ENCODE measurements at places on chromosomes 7 and 10.

- no peak for DNase-seq
Measured at GRCh38 chr10:77564731-77565589, 72.6 kb downstream of the KCNMA1 start.

DNA sequence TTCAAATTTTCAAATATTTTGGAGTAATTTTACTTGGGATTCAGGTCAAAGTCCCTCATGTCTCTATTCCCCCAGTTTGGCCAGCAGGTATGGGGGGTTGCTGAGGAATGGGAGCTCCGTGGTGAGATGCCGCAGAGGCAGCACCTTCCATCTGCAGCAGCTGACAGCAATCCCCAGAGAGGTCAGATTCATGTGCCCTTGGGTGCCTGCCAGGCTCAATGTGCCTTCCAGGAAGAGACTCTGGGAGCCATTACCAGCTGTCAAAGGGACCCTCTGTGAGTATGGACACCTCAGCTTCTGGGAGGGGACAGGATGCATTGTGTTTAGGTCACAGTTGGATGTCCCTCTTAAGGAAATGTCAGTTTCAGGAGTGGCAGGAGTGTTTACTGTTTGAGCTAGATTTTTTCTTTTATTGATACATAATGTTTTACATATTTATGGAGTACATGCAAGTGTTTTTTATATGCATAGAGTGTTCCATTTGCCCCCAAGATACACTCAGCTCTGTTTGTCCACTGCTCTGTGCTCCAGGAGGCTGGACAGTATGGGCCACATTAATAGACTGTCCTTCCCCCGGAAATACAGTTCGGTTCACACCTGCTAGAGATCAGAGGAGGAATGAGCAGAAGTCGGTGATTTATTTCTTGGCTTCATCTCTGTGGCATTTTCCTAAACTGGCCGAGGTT is 75.3 kb upstream of the GRB10 start:
- DNase-seq = no peak

DNA sequence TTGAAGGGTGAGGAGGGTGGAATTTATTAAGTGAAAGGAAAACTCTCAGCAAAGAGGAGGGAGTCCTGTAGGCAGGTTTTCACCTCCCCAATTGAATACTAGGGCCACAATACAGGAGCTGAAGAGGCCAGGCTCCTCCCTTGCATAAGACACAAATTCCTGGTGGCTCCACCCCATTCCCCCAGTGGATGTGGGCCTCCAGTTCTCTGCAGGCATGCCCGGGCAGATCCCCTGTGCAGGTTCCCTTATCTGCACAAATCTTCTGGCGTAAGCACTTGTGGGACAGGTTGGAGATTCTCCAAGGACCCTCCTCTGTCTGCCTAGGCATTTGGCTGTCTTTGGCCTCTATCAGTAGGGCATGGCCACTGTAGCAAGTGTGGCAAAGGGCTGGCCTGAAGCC is 847.1 kb upstream of the MBL2 start:
- no peak for DNase-seq

DNA sequence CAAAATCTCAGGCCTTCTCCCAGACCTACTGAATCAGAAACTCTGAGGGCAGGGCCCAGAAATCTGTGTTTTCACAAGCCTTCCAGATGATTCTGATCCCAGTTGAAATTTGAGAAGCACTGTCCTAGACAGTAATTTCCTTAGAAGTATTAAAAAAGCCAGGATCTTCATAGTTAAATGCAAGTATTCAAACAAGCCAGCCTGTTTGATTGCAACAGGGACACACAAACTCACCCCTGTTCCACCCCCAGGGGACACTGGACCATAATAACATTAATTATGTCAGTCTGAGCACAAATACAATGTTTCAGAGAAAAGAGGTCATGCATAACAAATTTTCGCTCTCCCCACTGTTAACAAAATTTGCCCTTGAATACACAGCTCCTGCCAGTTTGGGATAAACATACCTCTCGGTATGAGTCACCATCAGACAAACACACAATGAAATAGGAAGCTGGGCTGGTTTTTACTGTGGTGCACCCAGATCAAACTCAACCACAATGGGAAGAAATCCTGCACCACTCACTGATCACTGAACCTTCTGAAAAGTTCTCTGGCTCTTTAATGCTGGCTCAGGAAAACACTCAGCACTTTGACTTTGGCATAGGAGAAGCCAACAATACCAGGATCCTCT is 34.3 kb downstream of the ABLIM1 start:
- no peak for DNase-seq

GRCh38 chr7:38829488-38830165 is 79.4 kb downstream of the VPS41 start:
- no peak for DNase-seq

DNA sequence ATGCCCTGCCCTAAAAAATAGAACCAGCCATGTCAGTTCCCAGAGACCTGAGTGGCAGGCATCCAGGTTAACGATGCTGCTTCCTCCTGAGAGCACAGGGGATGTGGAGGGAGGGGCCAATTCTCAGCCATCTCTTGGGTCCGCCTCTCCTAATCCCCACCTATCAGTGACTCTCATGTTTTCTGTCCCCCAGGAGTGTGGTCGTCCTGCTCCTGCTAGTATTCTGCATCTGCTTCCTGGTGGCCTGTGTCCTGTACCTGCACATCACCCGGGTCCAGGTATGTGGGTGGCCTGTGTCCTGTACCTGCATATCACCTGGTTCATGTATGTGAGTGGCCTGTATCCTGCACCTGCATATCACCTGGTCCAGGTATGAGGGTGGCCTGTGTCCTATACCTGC is 105.3 kb downstream of the ADCY1 start:
- peak; percentile 15 for DNase-seq

DNA sequence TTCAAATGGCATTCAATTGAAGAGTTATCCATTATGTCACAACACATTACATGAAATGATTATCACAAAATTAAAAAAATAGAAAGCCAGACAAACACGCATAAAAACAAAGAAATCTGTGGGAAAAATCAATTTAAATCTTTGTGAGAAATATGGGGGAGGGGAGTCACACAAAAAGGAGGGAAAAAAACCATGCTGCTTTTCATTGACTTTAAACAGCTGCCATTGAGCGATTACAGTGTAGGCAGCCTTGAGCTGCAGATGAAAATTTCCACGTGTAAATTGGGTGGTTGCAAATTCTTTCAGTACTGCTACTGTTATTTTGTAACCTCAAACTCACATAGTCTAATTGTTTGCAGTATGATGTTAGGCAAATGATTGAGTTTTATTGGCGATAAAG is 889.9 kb upstream of the PHF14 start:
- no peak for DNase-seq

- DNase-seq = no peak
Measured at GRCh38 chr10:52229291-52229931, 84.7 kb upstream of the DKK1 start.

- no peak for DNase-seq
Measured at GRCh38 chr10:133072720-133073390, 14.9 kb upstream of the ADGRA1 start.

DNA sequence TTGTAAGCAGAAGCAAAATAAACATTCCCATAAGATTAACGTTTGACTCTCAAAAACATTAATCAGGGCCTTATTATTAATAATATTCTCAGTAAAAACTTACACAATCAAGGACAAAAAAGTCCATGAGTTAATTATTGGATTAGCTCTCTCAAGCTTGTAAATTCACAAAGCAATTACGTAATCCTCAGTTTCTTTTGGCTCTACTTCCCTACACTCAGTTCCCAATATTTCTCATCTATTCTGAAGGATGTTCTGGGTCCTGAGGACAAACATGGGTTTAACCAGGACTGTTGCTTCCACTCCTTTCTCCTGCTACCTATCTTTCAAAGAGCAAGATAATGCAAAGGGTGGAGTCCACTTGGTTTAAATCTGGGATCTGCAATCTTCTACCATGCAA is 15.1 kb downstream of the FBXL13 start:
- DNase-seq = no peak

DNA sequence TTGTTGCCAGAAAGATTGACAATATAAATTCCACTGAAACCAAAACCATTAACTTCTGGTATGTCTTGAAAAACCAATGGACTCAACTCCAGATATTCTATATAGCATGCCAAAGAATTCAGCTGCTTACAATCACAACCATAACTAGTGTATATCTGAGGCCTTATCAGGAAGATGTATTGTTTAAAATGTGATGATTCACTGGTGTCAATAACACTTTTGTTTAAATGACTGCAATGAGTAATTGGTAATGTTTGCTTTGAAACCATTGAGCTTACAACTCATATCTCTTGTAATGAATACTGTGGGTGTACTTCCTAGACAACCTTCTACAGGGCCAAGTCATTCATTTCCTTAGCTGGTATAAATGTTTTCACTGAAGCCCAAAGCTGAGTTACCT is 727.9 kb upstream of the KCND2 start:
- DNase-seq = no peak

GRCh38 chr7:22765609-22766008 is 38.6 kb downstream of the IL6 start:
- no peak for DNase-seq

- no peak for DNase-seq
Measured at GRCh38 chr10:22623633-22624253, 90.6 kb downstream of the PIP4K2A start.

GRCh38 chr10:57925045-57925444 is 342.6 kb downstream of the IPMK start:
- DNase-seq = no peak

DNA sequence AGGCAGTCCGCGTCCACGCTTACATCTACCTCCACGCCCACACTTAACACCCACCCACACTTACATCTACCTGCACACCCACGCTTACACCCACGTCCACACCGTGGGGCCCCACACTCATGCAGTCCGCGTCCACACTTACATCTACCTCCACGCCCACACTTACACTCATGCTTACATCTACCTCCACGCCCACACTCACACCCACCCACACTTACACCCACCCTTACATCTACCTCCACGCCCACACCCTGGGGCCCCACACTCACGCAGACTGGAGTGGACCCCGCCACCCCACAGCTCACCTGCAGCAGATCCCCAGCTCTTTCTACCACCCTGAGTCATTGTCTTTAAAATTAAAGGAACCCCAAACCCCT is 32.4 kb upstream of the PWWP2B start:
- peak; percentile 95 for DNase-seq

- no peak for DNase-seq
Measured at GRCh38 chr7:76515999-76516443, 5.7 kb downstream of the UPK3B start.

GRCh38 chr7:122072272-122072671 is 71.8 kb downstream of the AASS start:
- DNase-seq = no peak

DNA sequence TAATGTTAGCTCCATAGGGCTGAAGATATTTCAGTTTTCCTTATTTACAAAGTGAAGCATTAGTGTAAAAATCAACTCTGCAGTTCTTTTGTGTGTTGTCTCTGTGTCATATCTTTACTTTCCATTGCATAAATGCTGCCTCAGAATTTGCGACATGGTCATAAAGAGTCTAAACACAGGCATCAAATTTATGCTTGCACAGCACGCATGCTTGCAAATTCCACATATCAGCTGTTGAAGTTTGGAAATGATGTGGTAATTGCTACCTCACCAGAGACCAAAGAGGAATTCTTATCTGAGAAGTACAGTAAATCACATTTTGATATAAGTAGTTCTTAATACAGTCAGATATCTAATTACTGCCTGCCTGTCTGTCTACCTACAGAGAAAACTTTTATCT is 348.2 kb upstream of the GRM3 start:
- no peak for DNase-seq

DNA sequence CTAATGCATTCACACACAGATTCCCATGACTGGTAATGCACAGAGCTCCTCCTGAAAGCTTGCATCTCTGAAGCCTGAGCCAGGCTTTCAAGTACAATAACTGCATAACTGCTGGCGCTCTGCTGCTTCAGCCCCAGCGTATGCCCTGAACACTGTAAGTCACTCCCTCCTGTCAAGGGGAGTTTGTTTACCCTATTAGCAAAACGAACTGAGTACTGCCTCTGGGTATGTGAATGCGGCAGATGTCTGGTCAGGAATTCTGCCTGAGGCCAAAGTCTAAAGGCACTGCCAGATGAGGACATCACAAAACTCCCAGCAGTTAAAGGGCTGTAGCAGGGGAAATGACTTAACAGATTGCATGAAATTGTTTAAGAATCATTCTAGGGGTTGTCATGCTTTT is 97.7 kb downstream of the NRCAM start:
- no peak for DNase-seq

DNA sequence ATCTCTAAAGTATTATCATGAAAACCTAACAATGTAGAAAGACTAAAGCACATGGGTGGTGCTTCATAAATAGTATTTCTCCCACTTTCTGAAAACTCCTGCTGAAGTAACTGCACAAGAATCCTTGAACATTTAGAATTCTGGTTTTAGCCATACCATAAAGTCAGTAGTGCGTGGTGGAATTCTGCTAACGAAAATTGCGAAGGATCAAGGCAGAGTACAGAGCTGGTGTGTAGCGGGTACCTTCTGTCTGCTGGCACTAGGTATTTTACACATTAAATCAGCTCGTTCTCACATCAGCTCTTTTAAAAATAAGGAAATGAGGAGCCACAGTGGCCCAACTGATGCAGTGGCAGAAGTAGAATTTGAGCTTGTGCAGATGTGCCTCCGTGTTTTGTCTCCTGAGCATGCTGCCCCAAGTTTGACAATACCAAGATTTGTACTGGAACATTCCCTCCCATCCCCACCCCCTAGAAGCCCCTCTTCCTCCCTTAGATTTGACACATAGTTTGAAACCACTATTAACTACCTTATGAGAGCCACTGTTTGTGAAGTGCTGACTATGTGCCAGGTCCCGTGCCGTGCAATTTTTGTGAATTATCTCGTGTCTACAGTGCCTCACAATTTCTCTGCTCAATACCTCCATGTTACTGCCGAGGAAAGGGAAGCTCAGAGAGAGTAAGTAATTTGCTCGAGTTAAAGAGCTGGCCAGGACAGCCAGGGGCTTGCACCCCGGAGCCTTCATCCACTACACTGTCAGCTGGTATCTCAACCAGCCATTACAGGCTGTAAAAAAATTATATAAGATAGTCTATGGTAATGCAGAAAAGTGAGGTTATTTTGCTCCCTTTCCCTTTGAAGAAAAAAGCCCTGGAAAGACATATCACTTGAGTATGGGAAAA is 66.9 kb downstream of the EGFR start:
- DNase-seq = no peak

- no peak for DNase-seq
Measured at GRCh38 chr10:52747694-52748093, 24.9 kb downstream of the MBL2 start.

- no peak for DNase-seq
Measured at GRCh38 chr10:116221053-116221452, 52.0 kb downstream of the GFRA1 start.

GRCh38 chr7:98021588-98022351 is 31.8 kb upstream of the OCM2 start:
- DNase-seq = peak; percentile 98

Data from activated CD8-positive, alpha-beta memory T cell treated with anti-CD3 and anti-CD28 coated beads, Interleukin-2, amount 50 U/mL, for 48 hours (primary cell).